ENCODE measurements at places on chromosomes 13 and 19.

- DNase-seq: peak; percentile 26
Observed at GRCh38 chr13:100125946-100126345, 37.1 kb downstream of the PCCA start.

GRCh38 chr19:30695171-30695875, 323.1 kb downstream of the ZNF536 start:
- DNase-seq: no peak

DNA sequence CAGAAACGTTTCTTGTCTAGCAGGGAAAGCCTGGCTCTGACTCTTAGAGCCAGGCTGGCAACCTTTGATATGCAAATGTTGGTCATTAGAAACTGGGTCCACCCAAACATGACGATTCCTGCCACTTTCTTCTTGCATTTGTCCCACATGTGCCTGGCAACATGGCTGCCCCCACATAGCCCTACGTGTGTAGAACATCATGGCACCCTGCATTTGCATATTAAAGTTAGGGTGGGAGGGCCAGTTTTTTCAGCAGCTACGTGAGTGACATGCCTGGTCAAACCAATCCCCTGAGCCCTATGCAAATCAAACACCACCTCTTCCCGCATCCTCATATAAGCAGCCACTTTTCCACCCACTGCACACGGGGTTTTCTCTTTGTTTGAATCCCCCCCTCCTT, 95.0 kb downstream of the LIG4 start:
- no peak for DNase-seq

DNA sequence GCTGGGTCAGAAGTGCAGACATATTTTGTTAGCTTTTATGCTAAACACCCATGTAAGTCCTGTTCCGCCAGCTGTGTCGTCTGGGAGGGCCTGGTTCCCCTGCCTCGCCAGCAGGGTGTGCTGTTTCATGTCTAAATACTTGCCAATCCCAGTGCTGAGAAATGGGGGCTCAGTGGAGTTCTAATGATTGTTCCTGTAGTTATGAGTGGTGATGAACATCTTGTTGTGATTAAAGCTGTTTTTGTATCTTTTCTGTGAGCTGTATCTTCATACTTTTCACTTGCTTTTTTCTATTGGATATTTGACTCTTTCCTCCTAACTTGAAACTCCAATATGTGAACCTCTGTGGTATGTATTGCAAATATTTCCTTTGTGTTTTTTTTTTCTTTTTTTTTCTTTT, 32.7 kb downstream of the KDM4B start:
- DNase-seq: peak; percentile 70

DNA sequence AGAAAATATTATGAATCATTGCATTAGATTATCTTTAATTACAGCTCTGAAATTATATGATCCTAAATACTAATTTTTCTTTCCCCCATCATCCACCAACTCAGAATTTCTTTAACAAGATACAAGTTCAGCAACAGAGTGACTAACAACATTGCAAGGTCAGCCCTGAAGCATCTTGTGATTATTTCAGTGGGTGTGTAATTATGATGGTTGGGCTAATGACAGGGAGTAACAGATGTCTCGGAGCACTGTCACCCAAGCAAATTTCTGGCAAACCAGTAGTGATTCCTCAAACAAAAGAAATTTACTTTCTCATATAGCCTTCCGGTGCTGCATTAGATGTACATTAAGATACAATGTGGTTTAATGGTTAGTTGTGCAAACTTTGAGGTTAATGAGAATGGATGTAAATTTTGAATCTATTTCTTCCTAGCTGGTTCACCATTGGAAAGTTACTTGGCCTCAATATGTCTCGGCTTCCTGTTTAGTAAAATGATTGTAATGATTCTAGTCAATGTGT, 238.9 kb downstream of the ITGBL1 start:
- DNase-seq: no peak

- DNase-seq: peak; percentile 42
Observed at GRCh38 chr19:57664269-57665127, 4.2 kb upstream of the ZSCAN4 start.

- DNase-seq: peak; percentile 74
Observed at GRCh38 chr13:45989607-45990006, 62.9 kb downstream of the ZC3H13 start.

DNA sequence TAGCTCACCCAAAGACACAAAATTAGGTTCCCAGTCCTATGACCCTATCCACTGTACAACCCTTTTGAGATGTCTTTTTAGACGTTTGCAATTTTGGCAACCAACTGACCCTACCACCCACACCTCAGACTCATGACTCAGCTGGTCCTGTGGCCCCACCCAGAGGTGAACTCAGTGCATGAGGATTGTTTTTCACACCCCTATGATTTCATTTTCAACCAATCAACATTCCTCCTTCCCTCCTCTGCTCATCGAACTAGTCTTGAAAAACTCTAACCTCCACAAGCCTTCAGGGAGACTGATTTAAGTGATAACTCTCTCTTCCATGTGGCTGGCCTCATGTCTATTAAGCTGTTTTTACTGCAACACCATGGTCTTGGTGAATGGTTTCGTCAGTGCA, 350.7 kb downstream of the UQCRFS1 start:
- DNase-seq: peak; percentile 14

DNA sequence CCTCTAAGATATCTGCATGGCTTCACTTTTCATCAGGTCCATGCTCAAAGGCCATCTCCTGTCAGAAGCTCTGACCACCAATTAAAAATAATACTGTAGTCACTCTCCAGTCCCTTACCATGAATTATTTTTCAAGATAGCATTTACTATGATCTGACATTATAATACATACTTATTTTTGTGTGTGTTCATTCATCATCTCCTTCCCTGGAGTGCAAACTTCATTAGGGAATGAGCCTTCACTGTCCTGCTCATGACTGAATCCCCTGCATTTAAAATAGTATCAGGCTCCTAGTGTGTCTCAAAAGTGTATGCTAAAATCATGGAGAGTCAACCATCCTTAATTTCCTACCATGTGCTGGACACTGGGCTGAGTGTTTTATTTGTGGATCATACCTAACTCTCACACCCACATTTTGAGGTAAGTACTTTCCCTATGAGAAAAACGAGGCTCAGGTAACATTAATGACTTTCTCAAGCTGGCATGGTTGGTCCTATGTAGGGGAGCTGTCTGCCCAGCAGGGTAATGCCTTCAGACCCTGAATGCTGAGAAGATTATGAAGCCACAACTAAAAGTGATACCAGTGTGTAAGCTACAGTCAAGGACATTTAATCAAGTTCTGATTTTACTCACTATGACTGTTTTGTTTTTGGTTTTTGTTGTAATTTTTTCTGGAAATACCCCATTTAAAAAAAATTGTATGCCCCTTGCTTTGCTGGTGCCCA, 16.3 kb downstream of the PLA2G4C start:
- no peak for DNase-seq

GRCh38 chr13:81990652-81991051, 1649.7 kb upstream of the SPRY2 start:
- DNase-seq: no peak

GRCh38 chr19:7535998-7536695, 630 bp downstream of the PNPLA6 start:
- DNase-seq: no peak

DNA sequence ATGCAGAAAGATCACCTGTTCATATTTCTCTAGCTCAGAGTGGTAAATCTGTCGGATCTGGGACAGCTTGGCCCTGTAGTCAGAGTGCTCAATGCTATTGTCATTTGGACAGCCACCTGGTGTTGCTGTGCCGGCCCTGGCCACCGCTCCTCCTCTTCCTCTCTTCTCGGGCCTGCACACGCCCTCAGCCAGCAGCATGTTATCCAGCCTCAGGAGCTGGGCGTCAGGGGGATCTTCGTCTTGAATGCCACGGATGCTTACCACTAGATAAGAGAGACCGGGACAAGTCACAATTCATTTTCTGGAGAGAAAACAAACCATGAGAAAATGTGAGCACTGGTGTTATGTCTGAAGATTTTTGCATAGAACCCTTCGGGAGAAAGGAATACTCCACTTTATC, 32.5 kb downstream of the CILP2 start:
- no peak for DNase-seq

DNA sequence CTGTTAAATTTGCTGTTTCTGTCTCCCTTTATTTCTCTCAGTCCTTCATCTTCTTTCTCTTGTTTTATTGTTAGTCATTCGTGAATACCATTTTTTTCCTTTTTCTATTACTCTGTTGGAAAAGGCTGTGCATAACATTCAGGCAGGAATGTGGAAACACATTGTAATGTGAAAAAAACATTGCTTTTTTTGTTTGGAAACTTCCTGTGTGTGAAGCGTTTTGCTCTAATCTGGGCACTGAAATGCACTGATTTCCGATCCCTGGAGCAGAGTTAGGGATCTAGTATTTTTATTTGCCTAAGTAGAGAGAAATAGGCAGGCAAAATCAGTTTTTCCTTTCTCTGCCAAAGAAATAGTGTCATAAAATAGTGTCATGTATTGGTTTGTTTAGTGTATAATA, 155.5 kb downstream of the PCCA start:
- peak; percentile 62 for DNase-seq
